Stimulated activated CD4-positive, alpha-beta T cell treated with anti-CD3 and anti-CD28 coated beads, Interleukin-1b, Interleukin-23, amount 100 ng/mL, for 24 hours (primary cell): ENCODE measurements at places on chromosomes 5 and 9.

DNA sequence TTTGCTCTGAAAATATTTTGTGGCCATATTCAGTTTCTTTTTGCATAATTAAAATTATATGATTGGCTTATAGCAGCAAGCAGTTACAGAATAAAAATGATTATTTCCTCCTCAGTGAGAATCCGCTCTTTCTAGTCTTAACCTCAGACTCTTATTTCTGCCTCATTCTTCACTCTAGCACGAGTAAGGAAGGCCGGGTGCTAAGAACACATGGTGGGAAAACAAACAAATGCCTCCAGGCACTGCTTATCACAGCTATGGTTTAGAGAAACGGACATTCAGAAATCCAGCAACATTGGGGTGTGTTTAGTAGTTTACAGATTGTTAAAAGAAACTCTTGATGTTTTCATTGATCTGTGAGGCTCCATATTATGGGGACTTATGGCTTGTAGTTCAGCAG, 168.7 kb downstream of the KDM4C start:
- no peak for DNase-seq

- no peak for DNase-seq
Measured at GRCh38 chr9:131636593-131636992, 91.3 kb downstream of the PRRT1B start.

DNA sequence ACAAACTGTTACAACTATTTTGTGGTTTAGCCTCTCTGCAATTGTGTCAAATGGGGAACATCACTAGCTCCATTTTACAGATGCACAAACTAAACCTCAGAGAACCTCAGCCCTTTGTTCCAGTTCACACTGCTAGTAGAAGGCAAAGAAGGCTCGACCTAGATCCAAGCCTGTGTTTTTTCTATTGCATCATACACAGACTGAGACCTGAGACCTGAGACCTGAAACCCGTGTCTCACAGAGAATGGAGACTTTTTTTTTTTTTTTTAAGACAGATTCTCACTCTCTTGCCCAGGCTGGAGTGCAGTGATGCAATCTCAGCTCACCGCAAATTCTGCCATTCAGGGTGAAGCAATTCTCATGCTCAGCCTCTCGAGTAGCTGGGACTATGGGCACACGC, 120.8 kb downstream of the GALNT10 start:
- no peak for DNase-seq

- DNase-seq: no peak
Measured at GRCh38 chr5:32646061-32646969, 61.0 kb downstream of the SUB1 start.

- no peak for DNase-seq
Measured at GRCh38 chr9:97918611-97919010, 3.7 kb downstream of the TRMO start.

- DNase-seq: no peak
Measured at GRCh38 chr5:5783021-5783420, 360.5 kb downstream of the ICE1 start.

- DNase-seq: no peak
Measured at GRCh38 chr9:110364451-110364850, 26.8 kb upstream of the TXNDC8 start.

GRCh38 chr9:33881635-33882034, 64.7 kb downstream of the UBE2R2 start:
- no peak for DNase-seq

- no peak for DNase-seq
Measured at GRCh38 chr5:73968729-73969128, 342.7 kb downstream of the ARHGEF28 start.

- DNase-seq: no peak
Measured at GRCh38 chr9:113326230-113326629, 13.8 kb downstream of the WDR31 start.

GRCh38 chr5:78824831-78825281, 160.3 kb downstream of the ARSB start:
- no peak for DNase-seq

DNA sequence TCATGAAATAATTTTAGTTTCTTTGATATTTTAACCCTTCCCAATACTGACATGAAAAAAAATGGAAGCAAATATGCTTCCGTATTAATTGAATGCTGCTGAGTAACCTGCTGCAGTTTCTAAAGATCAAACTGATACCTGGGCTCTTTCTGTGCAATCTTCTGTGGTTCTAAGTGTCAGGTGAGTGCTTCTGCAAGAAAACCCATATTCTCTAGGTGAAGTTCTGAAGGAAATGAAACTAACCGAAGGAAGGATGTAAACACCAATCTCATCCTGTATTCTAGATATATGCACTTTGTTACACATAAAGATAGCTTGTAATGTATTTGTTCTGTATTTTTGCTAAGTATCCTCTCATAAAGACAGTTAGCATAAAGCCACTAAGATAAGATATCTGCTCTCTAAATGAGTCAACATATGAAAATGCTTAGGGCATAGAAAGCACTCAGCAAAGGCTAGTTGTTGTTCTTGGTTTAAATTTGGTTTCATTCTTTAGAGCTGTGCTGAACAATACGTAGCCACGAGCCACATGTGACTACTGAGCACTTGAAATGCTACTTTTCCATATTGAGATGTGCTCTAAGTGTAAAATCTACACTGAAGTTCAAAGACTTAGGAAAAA, 52.0 kb downstream of the ITGA2 start:
- DNase-seq: no peak

- no peak for DNase-seq
Measured at GRCh38 chr9:133813749-133814585, 75.8 kb upstream of the SARDH start.

DNA sequence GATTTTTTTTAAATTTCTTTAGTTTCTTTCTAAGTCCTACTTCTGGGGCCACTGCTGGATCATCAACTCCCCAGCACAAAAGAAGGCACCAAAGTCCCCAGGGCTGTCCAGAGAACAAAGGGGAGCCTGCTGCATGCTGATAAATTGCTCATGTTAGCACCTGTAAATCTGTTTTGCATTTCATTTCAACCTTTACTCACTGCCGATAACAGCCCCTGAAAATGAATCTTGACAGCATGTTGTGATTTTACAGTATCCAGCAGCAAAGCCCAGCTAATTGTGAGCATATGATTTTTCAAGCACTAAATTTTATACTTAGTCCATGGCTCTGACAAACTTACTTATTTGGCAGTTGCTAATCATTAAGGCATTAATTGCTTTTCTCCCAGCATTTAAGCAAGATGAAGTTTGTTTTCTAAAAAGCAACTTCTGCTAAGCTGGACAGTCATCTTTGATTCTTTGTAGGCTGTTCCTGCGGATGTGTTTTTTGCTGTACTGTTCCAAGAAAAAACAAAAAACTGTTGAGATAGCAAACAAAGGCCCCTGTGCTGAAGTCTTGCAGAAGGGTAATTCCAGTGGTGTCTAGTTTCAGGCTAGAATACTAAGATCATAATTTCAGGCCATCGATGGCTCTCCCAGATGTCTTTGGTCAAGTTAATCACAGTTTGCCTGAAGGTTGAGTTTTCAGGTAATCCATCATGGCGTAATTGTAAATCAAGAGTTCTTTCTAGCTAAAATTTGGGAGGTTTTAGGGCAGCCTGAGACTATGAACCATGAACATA, 73.1 kb upstream of the GAS1 start:
- no peak for DNase-seq

GRCh38 chr5:71778678-71779276, 59.7 kb downstream of the CARTPT start:
- no peak for DNase-seq

DNA sequence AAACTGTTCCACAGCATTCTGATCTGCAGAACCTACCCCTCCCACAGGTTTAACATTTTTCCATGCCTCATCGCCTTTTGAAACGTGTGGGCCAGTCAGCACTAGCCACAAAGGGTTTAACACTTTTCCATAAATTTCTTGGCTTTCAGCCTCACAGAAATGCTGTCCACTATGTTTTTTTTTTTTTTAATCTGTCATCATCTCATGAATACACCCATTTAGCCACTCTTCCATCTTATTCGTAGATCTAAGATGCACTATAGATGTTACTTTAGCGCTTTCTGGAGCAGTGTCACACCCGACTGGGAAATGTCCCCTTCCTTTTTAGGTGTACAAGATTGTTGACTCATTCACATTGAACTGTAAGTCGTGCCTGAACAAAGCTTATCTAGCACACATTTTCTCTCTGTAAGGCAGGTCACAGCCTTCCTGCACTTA, 62.3 kb downstream of the GCNT1 start:
- no peak for DNase-seq

DNA sequence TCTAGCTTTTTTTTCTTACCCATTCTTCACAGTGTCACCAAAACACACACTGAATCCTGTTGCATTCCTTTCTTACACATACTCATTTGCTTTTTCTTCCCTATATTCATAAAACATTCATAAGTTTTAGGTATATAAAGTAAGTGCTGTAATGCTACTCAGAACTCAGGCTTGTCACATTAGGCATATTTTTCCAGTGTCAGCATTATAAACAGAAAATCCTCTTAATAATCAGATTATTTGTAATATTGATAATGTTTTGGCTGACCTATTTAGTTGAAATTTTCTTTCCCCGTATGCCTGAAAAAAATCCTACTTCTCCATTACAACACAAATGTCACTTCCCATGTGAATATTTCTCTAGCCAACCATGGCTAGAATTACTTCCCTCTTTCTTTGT, 743.0 kb upstream of the NUDT12 start:
- DNase-seq: no peak

- no peak for DNase-seq
Measured at GRCh38 chr9:94478755-94479730, 75.8 kb upstream of the PCAT7 start.

GRCh38 chr9:13804532-13804931, 509.4 kb downstream of the NFIB start:
- no peak for DNase-seq

DNA sequence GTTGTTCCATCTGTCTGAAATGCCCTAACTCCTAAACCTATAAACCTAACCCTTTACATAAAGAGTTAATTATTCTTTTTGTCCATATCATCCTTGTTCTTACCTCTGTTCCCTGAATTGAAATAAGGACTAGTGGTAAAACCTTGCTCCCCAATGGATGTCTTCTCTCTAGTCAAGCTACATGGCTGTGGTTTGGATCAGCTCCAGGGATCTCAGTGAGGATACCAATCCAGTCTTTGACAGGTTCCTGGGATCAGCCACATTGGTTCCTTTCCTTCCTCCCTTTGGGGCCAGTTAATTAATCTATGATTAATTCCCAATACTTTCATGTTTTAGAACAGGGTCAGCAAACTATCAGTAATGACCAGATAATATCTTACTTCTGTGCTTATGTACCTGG, 151.6 kb downstream of the SIL1 start:
- no peak for DNase-seq

DNA sequence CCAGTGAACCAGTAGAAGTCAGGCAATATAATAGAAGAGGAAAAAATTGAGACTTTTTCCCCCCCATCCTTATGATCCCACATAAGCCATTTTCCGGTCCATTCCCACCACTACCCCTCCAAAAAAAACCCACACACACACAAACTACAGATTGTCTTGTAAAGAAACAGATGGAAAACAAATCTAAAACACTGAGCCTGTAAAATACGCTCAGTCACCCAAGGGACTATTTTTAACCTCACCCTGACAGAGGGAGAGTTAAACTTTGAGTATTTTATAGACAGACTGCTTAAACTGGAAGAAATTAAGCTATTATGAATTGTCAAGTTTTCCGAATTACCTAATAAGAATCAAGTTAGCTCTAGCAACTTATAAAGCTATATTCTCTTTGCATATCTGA, 471.8 kb upstream of the C9orf72 start:
- no peak for DNase-seq

DNA sequence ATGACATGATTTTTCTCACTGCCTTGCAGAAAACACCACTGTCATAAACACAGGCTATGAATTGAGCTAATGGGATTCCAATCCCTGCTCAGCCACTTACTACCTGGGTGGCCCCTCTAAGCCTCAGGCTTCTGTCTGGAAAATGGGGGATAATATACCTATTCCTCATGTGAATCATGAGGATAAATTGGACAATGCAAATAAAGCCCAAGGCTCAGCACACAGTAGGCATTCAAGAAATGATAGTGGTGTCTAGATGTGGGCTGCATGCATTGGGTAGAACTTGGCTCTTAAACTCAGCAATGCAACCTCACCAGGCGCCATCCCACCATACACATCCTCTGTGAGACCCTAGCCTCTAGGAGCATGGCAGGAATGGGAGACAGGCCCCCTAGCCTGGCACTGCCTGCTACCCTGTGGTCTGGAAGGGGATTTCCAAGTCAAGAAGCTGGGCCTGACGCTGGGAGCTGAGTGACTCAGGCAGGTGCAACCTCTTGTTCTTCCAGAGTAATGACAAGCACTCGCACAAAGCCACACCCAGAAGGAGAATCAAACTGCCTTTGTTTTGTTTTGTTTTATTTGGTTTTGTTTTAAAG, 2.3 kb upstream of the TNIP1 start:
- DNase-seq: peak; percentile 68

GRCh38 chr5:32975656-32976375, 264.7 kb downstream of the NPR3 start:
- DNase-seq: no peak

- no peak for DNase-seq
Measured at GRCh38 chr5:73319036-73319435, 129.5 kb downstream of the FOXD1 start.

GRCh38 chr9:11318946-11319345, 706.1 kb upstream of the PTPRD start:
- DNase-seq: no peak

GRCh38 chr9:128362774-128363173, 8.4 kb upstream of the URM1 start:
- no peak for DNase-seq

DNA sequence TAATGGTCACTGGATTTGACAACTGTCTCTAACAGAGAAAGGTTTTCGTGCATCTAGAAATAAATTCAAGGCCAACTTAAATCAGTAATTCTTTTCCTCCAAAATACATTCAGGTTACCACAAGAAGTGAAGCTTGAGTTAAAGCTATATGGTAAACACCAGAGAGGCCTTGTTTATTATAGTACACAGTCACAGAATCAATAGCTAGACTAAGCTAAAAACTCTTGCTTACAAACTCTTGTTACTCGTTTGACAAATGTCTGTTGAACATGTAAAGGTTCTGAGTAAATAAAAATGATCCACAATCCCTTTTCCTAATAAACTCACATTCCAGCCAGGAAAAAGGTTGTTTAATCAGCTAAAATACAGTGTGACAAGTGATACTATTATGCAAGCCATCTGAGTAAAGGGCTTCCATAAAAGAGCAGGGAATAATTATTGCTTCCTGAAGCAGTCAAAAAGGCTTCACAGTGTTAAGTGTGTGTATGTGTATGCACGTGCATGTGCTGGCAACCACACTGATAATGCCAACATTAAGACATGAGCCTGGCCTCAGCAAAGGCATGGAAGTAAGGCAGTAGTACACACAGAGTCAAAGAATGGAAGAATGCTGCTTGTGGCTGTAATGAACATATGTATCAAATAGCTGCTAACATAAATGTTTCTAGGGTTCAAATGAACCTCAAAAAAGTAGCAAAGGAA, 12.8 kb downstream of the PTAR1 start:
- DNase-seq: no peak

DNA sequence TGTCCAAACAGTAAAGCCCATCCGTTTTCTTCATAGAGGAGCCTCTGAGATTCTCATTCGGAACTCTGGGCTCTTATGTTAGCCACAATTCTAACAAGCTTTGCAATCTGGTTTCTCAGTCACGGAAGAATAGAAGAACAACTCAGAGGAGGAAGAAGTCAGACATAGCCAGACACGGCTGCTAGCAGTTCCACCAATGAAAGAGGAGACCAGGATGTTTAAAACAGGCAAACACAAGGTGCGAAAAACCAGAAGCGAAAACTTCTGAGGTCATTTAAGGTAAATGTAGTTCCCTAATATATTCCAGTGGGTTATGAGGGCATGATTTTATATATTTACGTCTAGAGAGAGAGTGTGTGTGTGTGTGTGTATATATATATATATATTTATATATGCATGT, 34.1 kb upstream of the GDNF start:
- DNase-seq: no peak

GRCh38 chr9:73162987-73163768, 11.5 kb downstream of the ANXA1 start:
- DNase-seq: no peak
